ENCODE measurements at places on chromosomes 7 and 10. TPM values are rescaled to one million over a fixed set of nuclear protein-coding genes. Genes with fewer than 3 reads are reported as not detected.

GRCh38 chr7:55593515-55594318, 21.4 kb upstream of the VOPP1 start:
- no peak for DNase-seq

GRCh38 chr10:59674215-59674836, 35.3 kb downstream of the SLC16A9 start:
- no peak for DNase-seq

DNA sequence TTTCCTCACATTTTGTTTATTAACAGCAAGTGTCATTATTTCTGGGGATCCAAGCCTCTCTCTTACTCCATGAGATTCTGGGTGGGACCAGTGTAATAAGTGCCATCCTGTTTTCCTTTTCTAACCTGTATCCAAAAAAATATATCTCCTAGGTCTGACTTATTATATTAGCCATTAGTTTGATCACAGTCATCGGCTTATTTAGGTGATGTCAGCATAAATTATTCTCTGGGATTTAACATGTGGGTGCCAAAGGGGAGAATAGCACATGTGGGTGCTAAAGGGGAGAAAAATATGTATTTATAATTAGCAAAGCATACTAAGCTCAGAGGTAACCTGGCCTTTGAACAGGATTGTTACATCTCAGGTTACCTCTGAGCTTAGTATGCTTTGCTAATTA, 293.8 kb upstream of the SEMA3D start:
- DNase-seq: no peak

DNA sequence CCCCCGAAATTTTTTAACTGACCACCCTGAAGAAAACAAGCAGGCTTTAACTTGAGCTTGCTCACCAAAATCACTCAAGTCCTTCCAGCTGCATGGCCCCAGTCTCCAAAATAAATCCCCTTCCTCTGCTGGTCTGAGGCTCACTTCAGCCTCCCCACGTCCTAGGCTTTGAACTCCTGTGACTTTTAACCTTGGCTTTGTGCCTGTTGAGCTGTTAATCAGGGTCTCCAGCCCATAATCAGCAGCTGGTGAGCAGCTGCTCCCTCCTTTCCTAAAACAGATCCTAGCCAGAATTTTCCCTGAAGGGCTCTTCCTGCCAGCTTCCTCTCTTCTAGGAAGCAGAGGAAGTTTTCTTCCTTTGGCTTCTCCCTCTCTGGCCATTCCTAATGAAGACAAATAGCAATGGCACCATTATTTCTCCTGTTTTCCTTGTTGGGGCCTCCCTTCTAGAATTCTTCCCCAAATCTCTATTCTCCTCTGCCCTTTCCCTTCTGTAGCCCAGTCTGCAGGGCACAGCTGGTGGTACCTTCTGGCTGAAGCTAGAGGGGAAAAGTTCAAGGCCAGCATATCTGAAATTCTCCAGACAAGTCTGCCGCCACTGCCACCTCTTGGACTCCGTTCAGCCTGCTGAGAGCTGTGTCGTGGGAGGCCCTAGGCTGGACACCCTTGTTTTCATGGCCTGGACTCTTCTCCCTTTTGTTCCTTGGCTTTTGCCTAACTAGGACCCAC, 152.1 kb downstream of the NOC3L start:
- DNase-seq: no peak

GRCh38 chr7:18505870-18506460, 10.4 kb downstream of the HDAC9 start:
- DNase-seq: peak; percentile 65

GRCh38 chr7:55365675-55366460, 731 bp downstream of the LANCL2 start:
- DNase-seq: peak; percentile 93

GRCh38 chr7:138948403-138948802, 32.8 kb downstream of the KIAA1549 start:
- DNase-seq: no peak

- peak; percentile 93 for DNase-seq
Observed at GRCh38 chr7:1232623-1233332, at the start of gene UNCX. TSS of gene UNCX (plus strand) at chr7:1232872. CDS start at chr7:1233018, 146 bp downstream.

DNA sequence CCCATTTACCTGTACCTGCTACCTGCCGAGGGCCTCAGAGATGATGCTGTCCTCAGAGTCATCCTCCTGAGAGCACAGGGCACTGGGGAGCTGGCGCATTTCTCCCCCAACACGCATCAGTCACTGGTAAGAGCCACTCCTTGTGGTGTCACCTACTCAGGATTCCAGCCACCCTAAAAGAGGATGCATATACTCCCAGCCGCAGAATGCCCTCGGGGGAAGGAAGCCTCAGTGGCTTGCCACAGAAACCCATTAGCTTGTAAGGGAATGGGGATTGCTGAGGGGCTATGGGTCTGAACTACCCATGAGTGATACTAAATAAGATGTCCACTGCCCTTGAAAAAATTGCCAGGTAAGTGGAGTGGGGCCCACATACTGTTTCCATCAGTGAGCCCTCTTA, 279.2 kb downstream of the WDR11 start:
- no peak for DNase-seq

Gene ANKRD26
- 30.9 TPM for total RNA-seq

Gene FAM237B
- not detected for total RNA-seq

Gene MMP21
- total RNA-seq: 0.09 TPM
